ENCODE measurements at places on chromosomes 2 and 18. TPM values are rescaled to one million over a fixed set of nuclear protein-coding genes. Genes with fewer than 3 reads are reported as not detected.

Gene LAMA1
- 5.1 TPM for total RNA-seq

Gene IL36B
- total RNA-seq = under 0.01 TPM

Gene AFF3
- total RNA-seq = not detected

Gene CD8A
- not detected for total RNA-seq

Gene GALNT5
- 30.1 TPM for total RNA-seq

Gene RAB11FIP5
- 23.6 TPM for total RNA-seq

Gene SYT4
- not detected for total RNA-seq

Gene CIAO1
- 85.8 TPM for total RNA-seq

Gene RGPD3
- 0.34 TPM for total RNA-seq

Gene DSG1
- total RNA-seq = 4.4 TPM

Gene CABLES1
- total RNA-seq = 1.2 TPM

Measured in nasal cavity respiratory epithelium epithelial cell of viscerocranial mucosa (primary cell).